CD8-positive, alpha-beta T cell (primary cell): ENCODE measurements at places on chromosomes 5 and 9. TPM values are rescaled to one million over a fixed set of nuclear protein-coding genes. Genes with fewer than 3 reads are reported as not detected.
A peak's percentile ranks its signal among the peaks of the same experiment; 100 is the strongest.

SHISAL2B gene
- not detected for total RNA-seq

GRCh38 chr5:17806818-17807468 lies 172.7 kb downstream of the TAF11L14 start:
- no peak for DNase-seq

DNA sequence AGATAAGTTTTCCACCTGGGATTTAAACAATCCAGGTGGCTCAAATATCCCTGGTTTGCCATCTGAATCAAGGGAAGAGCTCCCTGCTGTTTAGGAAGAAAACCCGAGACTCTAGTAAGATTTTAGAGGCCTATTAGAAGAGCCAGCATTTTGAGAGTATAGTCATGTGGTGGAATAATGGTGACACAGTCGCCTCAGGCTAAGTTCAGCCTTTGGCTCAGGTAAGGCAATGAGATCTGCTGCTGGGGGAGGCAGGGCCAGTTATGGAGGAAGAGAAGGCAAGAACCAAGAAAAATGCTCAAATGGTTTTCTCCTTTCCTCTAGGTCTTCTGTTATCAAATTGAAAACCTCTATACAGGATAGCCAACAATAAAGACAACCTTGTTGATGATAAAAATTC lies 16.2 kb downstream of the RAD1 start:
- no peak for DNase-seq

- no peak for DNase-seq
These were observed 222.3 kb downstream of the CD180 start for GRCh38 chr5:66974256-66974655.

DNA sequence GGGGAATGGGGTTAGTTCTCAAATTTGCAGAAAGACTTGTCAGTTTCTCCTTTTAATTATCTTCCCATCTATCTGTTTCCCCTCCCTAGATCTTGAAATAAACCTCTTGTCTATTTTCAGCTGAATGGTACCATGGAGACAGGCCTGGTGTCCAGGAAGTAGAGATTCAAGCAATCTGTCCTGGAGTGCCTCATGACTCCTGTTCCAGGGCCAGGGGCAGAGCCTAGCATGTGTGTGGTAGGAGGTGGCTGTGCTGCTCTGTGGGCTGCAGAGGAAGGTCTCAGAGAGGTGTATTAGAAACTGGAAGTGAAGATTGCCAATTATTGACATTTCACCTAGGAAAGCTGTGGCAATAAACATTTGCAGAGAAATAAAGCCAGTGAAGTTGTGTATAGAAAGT lies 175.8 kb upstream of the ATP10B start:
- no peak for DNase-seq

- no peak for DNase-seq
These were observed 162.4 kb upstream of the ZNF608 start for GRCh38 chr5:124908581-124909451.

PSMD5 gene
- 58.2 TPM for total RNA-seq

AUH gene
- 13.4 TPM for total RNA-seq

RNF208 gene
- 0.31 TPM for total RNA-seq

CCL21 gene
- not detected for total RNA-seq

DNA sequence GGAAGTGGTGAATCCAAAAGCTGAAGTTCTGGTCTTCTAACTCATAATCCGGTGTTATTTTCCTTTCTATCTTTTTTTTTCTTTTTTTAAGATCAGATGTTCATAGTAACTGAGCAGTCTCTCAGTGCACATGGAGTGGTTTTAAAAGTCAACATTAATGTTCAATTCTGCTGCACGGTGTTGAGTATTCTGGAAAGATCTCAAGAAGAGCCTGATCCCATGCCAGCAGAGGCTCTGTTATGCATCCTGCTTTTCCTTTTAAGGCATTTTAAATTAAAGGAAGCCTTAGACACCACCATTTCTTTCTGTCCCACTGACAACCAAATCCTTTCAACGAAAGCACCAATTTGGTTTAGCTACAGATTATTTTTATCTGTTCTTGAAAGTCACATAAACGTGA lies 33.4 kb downstream of the SEMA5A start:
- DNase-seq = no peak

- no peak for DNase-seq
These were observed 388.3 kb downstream of the ARRDC3 start for GRCh38 chr5:90994796-90995195.

GRCh38 chr9:98256756-98257155 lies 1.3 kb upstream of the TBC1D2 start:
- DNase-seq = peak; percentile 19

DNA sequence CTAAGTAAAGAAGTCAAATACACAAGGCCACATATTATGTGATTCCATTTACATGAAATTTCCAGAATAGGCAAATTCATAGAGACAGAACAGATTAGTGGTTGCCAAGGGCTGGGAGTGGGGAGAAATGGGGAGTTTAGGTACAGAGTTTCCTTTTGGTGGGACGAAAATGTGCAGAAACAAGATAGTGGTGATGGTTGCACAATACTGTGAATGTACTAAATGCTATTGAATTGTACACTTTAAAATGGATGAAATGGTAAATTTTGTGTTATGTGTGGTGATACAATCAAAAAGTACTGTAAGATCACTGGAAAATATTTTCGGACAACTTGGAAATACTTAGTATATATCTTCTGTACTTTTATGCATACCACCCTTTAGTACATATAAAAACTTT lies 15.0 kb downstream of the ECM2 start:
- no peak for DNase-seq

FCN2 gene
- not detected for total RNA-seq

DNA sequence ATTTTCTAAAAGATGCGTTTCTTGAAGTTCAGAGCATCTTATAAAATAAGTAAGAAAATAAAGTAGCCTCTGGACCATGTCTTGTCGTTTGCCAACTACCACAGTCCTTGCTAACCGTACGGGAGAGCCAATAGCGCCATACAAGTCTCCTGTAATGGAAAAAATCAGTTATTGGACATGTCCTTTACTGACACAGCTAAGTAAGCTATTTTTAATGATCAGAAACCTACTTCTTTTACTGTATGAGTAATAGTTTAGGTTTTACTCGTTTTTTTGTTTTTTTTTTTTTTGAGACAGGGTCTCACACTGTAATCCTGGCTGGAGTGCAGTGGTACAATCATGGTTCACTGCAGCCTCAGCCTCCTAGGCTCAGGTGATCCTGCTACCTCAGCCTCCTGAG lies 37.7 kb upstream of the RAPGEF6 start:
- no peak for DNase-seq

DNA sequence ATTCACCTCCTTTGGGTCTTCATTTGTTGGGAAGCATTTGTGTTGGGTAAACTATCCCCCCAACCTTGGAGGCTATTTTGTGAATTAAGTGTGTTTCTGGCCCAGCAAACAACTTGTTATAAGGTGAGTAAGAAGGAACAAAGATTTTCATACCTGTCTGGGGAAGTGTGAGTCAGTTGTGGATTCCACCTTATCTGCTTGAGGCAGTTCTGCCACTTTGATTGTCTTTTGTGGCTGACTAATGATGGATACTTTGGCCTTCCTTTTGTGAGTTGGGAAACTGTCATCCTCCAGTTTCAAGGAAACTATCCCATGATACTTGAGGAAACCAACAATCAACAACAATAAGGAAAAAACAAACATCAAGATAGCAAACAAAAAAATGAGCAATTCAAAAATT lies 24.6 kb upstream of the CER1 start:
- DNase-seq = no peak

DNA sequence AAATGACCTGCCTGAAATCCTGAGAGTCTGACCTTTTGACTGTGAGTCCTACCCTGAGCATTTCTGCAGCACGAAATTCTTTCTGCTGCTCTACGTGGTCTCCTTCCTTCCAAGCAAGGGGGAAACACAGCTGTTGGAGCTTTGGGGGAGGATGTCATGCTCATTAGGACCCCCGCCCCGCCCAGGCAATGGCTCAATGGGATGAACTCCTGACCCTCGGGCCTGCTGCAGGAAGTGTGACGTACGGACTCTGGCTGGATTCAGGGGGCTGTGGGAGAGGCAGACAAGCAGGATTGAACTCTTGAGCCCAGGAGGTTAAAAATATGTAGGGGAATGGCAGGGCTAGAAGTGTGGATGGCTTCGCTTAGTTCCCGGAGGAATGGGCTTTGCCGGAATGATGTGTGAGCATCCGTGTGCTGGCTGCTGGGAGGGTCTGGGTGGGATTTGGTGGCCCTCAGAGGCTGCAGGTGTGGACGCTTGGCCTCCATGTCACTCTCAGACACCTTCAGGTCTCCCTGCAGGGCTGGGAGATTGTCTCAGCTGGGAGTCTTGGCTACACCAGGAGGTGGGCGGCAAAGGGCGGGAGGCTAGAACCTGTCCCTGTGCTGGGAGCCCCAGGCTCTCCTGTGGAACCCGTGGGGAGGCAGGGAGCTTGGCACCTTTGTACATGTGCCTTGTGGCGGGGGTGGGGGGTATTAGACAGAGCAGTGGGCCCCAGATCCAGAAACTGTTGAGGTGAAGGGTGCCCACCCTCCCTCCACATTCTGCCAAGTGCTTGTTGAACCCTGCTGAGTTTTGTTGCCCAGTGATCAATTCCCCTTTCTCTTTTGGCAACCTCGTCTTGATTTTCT lies 26.3 kb downstream of the STC2 start:
- DNase-seq = no peak

FAM13B gene
- 49.9 TPM for total RNA-seq

DNA sequence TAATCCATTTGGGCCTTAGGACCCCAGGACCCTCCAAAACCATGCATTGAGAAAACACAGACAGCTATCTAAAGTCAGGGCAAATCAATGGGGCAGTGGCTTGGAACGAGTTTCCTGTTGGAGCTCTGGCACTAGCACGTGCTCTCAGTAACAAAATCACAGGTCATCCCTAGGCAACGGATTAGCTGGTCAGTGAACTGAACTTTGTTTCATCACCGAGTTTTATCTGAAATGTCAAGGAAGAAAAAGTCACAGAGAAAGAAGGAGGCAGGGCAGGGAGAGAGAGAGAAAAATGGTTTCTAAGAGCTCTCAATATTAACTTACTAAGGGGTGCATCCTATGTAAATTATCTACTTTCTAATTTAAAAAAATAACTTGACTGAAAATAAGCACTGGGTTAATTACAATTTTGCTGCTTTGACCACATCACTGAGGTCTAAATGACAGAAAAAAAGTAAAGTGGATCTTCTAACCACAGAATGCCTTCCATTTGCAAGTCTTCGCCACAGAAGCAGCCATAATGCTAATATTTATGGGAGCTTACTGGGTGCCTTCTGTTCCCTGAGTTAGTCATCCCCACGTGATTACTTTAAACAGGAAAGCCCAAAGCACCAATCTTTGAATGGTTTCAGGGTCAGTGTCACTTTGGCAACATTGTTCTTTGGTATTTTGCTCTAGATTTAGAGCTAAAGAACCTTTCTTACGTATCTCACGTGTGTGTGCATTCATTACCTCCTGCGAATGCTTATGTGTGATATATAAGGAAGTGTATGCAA lies 503.9 kb downstream of the RASEF start:
- DNase-seq = no peak

DAB2 gene
- not detected for total RNA-seq

- no peak for DNase-seq
These were observed 47.7 kb upstream of the GLRX start for GRCh38 chr5:95870105-95870672.

FBLL1 gene
- not detected for total RNA-seq
